ENCODE measurements at places on chromosomes 5 and 9.

GRCh38 chr5:148543727-148544126 is 110.6 kb downstream of the HTR4 start:
- no peak for DNase-seq

- DNase-seq = no peak
These were observed 2.9 kb upstream of the VDAC1 start for GRCh38 chr5:134007581-134008265.

DNA sequence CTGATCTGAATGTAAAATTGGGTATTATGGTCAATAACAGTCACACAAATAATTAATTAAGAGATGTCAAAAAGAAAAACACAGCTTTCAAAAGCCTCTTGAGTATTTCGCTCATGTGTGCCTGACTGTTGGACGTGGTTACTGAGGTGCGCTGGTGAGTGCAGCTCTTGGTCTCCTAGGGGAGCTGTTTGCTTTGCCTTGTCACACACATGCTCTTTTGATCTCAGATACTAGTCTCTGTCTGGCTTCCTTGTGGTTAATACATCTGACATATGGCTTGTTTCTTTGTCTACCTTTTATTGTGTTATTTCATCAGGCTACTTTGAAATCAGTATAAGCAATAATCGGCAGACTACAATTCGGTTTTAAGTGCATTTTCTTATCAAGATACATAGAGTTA is 51.5 kb downstream of the PCSK1 start:
- no peak for DNase-seq

DNA sequence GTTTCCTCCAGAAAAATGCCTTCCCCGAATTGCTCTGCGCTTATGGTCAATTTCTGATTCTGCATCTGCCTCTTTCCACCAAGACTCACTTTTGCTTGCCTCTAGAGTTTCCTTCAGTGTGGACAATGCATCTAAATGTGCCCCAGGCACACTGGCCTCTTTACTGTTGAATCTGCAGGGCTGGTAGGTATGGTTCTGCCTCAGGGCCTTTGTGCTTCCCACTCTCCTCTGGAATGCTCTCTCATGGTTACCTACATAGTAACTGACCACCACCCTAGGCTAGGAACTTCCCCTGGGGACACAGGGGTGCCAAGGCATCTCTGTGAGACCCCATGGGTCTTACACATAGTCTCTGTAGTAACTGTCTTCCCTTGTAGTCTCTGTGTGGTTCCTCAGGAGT is 1258.6 kb downstream of the CDH12 start:
- no peak for DNase-seq

DNA sequence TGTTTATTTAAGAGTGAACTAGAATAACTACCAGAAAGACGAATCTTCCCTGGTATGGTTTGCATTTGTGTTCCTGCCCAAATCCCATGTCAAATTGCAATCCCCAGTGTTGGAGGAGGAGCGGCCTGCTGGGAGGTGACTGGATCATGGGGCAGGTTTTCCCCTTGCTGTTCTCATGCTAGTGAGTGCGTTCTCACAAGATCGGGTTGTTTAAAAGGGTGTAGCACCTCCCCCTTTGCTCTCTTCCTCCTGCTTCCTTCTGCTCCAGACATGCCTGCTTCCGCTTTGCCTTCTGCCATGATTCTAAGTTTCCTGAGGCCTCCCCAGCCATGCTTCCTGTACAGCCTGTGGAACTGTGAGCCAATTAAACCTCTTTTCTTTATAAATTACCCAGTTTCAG is 210.3 kb upstream of the TBC1D2 start:
- no peak for DNase-seq

GRCh38 chr5:175590471-175590881 is 67.4 kb upstream of the HRH2 start:
- no peak for DNase-seq

- DNase-seq = peak; percentile 27
These were observed 19.2 kb downstream of the GSN start for GRCh38 chr9:121286973-121287741.

- DNase-seq = no peak
These were observed 51.2 kb upstream of the ARRDC3 start for GRCh38 chr5:91434348-91434747.

DNA sequence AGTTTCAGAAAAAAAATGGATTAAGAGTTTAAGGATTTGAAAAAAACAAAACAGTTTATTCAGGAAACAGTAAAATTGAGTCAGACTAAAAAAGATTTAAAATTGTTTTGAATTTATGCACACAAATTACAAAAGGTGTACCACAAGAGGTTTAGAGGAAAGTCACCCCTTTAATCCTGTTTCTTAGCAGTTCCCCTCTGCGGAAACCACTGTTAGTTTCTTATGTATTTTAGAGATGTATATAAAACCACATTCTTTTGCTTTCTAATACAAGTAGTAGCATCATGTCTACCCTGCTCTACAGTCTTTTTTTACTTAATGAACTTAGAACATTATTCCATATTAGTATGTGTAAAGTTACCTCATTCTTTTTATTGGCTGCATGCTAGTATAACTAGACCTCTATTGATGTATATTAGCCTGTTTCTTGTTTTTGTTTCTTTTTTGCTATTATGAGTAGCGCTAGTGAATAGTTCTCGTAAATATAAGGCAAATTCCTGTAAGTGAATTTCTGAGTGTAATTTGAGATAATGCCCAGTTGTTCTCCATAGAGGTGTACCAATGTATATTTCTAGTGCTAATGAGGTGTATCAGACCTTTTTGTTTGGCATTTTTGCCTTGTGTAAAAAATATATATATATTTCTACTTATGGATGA is 20.0 kb downstream of the GPBP1 start:
- no peak for DNase-seq

DNA sequence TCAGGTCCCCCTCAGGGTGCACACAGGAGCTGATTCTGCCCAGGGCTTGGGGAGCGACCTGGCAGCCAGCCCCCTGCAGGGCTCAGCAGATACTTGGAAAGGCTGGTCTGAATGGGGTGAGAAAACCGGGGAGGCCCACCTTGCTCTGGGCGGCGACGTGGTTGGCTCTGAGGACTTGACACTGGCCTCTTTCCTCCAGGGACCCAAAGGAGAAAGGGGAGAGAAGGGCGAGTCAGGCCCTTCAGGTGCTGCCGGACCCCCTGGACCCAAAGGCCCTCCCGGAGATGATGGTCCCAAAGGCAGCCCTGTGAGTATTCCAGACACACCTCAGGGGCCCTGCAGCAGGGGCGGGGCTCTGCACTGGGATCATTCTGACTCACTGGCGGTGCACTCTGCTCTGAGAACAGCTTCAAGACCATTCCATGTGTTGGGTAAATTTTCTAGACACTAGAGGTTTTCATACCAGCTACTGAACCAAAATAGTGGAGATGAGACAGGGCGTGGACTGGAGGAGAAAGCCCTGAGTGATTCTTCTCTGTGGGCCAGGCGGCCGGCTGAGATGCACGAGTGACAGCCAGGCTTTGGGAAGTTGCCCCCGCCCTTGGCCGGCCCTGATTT is 65.9 kb upstream of the FCN2 start:
- no peak for DNase-seq

DNA sequence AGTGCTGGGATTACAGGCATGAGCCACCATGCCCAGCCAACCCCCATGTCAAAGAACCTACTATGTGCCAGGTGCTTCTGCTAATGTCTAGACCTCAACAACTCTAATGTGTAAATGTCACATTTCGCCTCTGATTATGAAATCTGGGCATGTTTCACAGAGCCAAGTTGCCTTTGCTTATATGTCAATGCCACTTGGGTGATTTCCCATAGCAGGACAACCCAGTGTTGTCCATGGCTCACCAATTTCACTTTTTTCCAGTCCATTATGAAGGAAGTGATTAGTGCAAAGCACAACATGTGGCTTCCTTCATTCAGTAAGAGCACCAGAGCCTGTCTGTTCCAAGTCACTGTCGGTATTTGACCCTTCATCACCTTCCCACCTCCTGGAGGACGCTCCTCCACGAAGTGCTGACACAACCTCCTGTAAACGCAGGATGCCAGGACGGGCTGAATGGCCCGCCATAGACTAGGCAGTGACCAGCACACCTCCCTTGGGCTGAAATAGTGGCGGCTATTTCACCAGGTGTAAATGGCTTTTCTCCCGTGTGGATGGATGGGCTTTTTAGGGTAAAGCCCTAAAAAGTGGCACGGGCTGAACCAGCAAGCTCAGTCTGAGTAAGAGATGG is 962 bp upstream of the PKN3 start:
- DNase-seq = no peak

- no peak for DNase-seq
These were observed 6.0 kb upstream of the EFNA5 start for GRCh38 chr5:107676702-107677101.

DNA sequence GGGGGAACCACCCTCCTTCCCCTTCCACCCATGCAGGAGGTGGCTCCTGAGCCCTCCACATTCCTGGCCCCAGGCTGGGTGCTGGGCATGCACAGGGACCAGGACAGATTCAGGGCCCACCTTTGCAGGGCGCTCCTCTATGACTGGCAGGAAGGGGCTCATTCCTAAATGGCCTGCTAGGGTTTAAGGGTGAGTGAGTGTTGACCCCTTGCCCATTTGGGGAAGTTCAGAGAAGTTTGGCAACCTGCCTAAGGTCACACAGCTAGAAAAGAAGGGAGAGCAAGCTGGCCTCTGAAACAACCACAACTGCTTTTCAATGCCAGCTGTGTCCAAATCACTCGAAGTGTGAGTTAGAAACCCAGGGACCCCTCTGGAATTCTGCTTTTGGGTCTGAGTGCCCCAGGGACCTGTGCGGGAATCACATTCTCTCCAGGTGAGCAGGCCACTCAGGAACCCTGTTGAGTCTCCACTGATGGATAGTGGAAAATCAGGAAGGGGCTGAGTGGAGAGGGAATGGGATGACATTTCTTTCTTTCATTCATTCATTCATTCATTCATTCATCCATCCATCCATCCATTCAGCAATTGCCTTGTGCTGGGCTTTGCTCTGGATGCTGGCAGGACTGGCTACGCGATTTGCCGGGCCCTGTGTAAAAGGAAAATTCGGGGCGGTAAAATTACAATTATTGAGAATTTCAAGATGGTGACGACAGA is 191.9 kb downstream of the C9orf50 start:
- DNase-seq = no peak

- DNase-seq = no peak
These were observed 284.4 kb upstream of the RFX3 start for GRCh38 chr9:3810231-3810630.

GRCh38 chr9:127816362-127816725 is 13.7 kb downstream of the FPGS start:
- no peak for DNase-seq

DNA sequence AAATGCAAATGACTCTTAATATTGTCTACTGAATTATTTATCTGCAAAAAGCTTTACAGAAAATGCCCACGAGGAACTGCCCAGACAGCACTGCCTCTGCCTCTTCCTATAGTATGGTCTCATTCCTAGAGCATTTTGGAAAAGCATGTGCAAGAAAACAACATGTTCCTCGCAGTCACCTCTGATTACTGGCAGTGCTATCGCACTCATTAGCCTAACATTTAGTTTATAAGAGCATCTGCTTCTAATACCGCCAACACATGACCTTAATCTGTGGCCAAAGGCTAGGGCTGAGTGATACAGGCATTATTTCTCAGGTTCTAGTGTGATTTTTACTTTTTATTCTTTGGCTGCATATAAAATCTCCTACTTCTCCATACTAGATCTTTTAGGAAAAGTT is 259.2 kb downstream of the FBXL17 start:
- no peak for DNase-seq

GRCh38 chr5:170148430-170149205 is 42.9 kb downstream of the FOXI1 start:
- no peak for DNase-seq

DNA sequence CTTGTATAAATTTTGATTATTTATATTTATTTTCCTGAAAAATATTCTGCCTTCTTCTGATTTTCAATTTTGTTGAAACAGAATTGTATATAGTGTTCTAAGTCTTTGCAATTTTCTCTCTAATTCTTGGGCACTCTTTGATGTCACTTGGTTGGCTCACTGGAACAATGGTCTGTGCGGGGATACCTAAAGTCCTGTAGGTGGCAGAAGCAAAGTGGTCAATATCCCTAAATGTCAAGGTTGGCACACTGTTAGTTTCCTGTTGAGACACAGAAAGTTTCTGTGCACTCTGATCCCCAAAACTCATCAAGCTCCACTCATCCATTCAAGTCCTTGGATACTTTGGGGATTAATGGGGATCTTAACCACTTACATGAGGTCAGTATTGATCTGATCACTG is 480.8 kb upstream of the CCNG1 start:
- no peak for DNase-seq

DNA sequence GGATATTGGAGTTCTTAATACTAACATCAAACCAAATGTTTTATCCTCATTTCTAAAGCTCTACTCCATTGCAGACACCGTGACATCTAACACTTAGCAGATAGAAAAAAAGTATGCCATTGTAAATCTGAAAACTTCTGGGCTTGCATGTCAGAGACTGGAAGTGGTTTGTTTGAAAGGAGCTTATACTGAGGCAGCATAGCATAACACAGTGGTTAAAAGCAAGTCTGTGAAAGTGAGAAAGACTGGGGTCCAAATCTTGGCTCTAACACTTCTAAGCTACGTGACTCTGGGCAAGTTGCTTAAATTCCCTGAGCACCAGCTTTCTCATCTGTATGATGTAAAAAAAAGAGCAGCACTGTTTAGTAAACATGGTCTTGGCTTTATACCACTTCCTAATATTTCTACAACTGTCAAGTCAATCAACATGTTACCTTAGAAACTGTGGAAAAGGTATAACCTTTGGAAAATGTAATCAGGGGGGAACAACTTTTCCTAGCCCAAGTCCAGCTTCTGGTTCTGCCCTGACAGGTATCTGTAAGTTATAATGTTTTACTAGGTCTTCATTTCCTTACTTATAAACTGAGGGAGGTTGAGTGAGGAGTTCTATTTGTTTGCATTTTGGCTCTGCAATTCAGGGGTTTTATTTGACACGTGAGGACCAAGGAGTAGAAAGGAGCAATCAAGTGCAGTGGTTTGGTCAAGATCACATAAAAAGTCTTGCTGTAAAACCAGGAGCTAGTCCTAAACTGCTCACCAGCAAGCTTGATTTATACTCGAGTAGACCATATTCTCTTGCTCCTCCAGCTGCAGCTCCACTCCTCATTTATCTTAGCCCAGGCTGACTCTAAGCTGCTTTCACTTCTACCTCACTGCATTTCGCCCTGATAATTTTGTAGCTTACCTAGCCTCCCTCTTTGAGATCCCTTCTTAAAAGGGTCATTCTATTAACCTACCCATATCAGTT is 541.0 kb downstream of the RAB3C start:
- no peak for DNase-seq

GRCh38 chr9:90219548-90220118 is 423.0 kb downstream of the DIRAS2 start:
- DNase-seq = peak; percentile 29

DNA sequence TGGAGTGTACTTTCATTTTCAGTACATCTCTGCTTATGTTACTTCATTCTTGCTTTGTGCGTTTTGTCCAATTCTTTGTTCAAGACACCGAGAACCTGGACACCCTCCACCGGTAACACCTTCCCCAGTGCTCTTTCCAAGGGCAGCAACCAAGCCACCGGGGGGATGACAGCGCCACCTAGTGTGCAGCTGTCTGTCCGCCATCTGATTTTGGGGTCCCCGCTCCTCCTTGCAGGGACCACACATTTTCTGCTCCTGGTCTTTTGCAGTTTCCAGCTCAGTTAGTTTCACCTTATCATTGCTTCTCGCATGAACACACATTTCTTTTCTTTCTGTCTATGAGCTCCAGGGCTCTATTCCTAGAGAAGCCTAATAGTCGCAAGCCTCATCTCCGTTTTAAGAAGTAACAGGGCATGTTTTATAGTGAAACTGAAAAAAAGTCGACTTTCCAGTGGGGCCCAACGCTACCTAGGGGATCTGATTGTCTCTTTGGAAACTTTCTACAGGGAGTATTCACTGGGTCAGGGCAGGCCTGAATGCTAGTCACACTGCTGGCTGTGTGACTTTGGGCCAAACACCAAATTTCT is 152.1 kb downstream of the FSTL4 start:
- peak; percentile 40 for DNase-seq

Data from stimulated activated CD4-positive, alpha-beta T cell treated with anti-CD3 and anti-CD28 coated beads, Interleukin-4, amount 100 ng/mL, for 1 hour (primary cell).